ENCODE measurements at places on chromosomes 5 and 9. TPM values are rescaled to one million over a fixed set of nuclear protein-coding genes. Genes with fewer than 3 reads are reported as not detected.
A peak's percentile ranks its signal among the peaks of the same experiment; 100 is the strongest.

PCDHB3 gene
- total RNA-seq, result 1.3 TPM

- peaks cover 10% of the 10 kb centered on the region for H3K4me1 ChIP-seq
- H3K27ac ChIP-seq, result no peak overlapping the region
- no peak overlapping the region for H3K4me3 ChIP-seq
- no peaks in the 10 kb centered on the region for H3K36me3 ChIP-seq
- no peaks in the 10 kb centered on the region for H3K27me3 ChIP-seq
Observed at GRCh38 chr9:106112935-106113334, 418.6 kb downstream of the TMEM38B start.

- no peak overlapping the region for H3K27ac ChIP-seq
- no peak for DNase-seq
- H3K4me3 ChIP-seq, result no peak overlapping the region
Observed at GRCh38 chr5:60803712-60804111, 40.4 kb downstream of the ELOVL7 start.

- no peak overlapping the region for H3K4me3 ChIP-seq
- DNase-seq, result peak; percentile 80
- no peaks in the 10 kb centered on the region for H3K27me3 ChIP-seq
- peaks cover 20% of the 10 kb centered on the region for H3K4me1 ChIP-seq
Observed at GRCh38 chr5:158382473-158382872, 523.5 kb upstream of the CLINT1 start.

Measured in SJCRH30 (cell line).